ENCODE measurements at places on chromosomes 16 and 17.

DNA sequence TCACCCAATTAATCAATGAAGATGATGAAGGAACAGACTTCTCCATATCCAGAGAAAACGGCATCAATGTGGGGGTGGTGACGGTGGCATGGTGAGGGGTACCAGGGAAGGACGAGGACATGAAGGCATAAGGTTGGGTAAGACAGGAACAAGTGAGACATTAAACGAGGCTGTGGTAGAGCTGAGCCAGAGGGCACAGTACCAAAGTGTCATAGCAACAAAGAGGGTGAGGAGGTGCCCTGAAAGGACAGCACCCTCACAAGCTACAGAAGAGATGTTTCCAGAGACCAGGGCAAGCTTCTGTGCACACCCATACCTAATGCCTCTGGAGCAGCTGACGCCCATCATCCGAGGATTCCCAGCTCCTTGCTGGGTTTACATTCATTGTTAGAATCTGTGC lies 57.5 kb upstream of the TRAP1 start:
- DNase-seq: no peak

- no peak for DNase-seq
Measured at GRCh38 chr17:11943759-11944347, 53.4 kb downstream of the ZNF18 start.

- no peak for DNase-seq
Measured at GRCh38 chr17:28492352-28493310, 13.5 kb upstream of the FOXN1 start.

- DNase-seq: no peak
Measured at GRCh38 chr17:67253384-67253783, 8.4 kb upstream of the HELZ start.

GRCh38 chr16:2767891-2768290 lies 9.2 kb downstream of the ELOB start:
- DNase-seq: no peak

- peak; percentile 86 for DNase-seq
Measured at GRCh38 chr16:23905027-23905426, 69.2 kb downstream of the PRKCB start.

GRCh38 chr16:9476744-9477143 lies 385.3 kb downstream of the HAPSTR1 start:
- DNase-seq: no peak

GRCh38 chr17:83194186-83194561 lies 114.8 kb downstream of the METRNL start:
- DNase-seq: no peak

DNA sequence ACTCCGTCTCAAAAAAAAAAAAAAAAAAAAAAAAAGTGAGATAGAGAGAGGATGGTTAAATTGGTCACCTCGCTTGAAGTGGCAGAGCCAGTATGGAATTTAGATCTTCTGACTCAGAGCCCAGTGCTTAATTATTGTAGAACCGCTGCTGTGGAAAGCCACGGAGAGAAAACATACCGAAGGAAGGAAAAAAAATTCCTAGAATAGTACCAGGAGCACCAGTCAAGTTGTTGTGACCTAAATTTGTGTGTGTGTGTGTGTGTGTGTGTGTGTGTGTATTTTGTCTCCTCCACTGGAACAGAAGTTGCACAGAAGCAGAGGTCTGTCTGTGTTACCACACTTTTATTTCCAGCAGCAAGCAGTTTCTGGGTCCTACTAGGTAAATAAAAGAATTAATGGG lies 10.6 kb upstream of the NUP85 start:
- peak; percentile 49 for DNase-seq

DNA sequence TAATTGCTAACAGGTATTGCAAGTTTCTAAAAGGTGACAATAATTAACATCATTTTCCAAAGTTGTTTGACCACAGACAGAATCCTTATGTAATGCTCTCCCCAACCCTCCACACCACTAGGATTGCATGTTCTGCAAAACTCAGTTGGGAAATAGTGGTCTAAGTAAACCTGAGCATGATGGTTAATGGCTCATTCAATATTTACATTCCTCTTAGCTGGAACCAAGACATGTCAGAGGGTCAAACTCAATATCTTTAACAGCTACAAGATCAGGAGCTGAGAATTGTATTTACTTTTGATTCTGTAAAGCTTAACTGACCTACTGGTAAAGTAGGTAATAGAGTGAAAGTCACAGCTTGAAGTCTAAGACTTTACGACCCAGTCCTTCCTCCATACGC lies 10.2 kb downstream of the MFSD6L start:
- no peak for DNase-seq

GRCh38 chr17:75910699-75911098 lies 6.0 kb upstream of the MRPL38 start:
- DNase-seq: no peak

- DNase-seq: no peak
Measured at GRCh38 chr16:68385371-68385770, 62.9 kb downstream of the SMPD3 start.

- no peak for DNase-seq
Measured at GRCh38 chr17:8708025-8708461, 36.6 kb downstream of the CCDC42 start.

DNA sequence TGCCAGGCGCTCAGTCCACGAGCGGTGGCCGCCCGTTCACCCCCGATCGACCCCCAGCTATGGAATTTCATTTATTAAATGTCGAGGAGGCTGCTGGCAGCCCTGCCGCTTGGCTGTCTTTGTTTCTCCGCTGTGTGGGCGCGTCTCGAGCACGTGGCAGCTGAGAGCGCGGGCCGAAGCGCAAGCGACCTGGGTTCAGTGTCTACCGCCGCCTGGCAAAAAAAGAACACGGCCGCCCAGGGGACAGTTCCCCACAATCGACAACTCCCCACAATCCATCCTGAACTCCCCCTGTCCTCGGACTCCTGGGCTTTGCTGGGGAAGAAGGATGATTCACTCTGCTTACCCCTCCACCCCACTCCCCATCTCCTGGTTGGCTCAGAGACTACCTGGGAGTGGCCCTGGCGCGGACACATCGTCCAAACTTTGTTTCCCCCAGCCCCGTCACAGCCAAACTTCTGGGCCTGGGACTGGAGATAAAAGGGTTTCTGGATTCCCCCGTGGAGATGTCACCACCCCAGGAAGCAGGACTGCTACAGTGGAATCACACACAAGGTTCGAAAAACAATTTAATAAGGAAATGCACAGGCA lies 1.7 kb upstream of the ANKRD13B start:
- DNase-seq: peak; percentile 26

DNA sequence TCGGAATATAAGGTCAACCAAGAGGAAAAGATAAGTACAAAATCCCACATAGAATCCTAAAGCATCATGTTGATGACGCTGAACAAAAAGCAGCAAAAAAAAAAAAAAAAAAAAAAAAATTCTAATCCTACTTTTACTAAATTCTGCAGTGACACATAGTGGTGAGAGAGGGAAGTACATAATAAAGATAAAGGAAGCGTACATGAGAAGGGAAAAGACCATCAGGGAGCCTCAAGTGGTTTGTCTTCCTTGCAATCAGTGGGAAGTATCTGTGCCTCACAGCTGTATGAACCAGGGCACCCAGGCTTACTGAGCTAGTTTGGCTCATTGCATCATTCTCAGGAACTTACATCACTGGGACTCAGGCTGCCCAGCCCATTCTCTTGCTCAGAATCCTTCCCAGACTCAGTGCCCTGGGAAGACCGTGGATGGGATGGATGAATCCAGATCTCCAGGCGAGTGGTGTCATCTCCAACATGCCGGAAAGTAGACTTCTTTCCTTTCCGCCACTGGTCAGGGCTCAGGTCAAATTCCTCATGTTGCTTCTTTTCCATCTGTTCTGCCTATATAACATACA lies 21.2 kb downstream of the SMG6 start:
- peak; percentile 93 for DNase-seq

- no peak for DNase-seq
Measured at GRCh38 chr16:74305978-74306784, 9.6 kb downstream of the PSMD7 start.

DNA sequence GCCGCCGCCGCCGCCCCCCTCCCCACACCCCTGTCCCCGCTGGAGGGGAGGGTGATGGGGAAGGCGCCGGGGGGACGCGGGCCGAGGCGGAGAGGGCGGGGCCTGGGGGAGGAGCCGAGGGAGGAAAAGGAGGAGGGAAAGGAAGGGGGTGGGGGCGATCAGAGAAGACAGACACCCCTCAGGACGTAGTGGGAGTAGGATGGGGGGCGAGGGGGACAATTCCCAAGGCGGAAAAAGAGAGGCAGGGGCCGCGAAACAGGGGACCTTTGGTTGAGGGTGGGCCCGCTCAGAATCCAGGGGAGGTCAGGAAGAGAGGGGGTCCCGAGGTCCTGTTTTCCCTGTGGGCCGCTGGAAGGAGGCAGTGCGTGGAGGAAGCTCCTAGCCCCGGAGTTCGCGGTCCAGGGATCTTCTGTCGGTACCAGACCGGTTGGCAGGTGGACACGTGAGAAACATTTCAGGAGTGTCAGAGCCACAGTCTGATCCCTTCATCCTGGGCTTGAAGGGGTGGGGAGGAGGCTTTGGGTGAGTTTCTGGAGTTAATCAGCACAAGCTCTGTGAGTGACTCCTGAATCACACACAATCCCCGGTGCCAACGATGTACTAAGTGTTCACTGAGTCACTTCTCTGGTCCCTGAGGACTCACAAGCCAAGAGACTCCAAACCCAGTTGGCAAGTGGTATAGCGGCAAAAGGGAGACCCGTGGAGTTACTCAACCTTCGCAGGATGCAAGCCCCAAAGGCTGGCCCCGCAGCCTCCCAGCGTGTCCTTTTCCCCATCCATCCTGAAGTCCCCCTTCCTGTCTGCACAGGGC lies at the start of gene XYLT1:
Gene XYLT1, minus strand, starts transcription at position 53 of the 811 bp plus-strand sequence. CDS start 164 bp downstream, outside the sequence.
- DNase-seq: peak; percentile 98

DNA sequence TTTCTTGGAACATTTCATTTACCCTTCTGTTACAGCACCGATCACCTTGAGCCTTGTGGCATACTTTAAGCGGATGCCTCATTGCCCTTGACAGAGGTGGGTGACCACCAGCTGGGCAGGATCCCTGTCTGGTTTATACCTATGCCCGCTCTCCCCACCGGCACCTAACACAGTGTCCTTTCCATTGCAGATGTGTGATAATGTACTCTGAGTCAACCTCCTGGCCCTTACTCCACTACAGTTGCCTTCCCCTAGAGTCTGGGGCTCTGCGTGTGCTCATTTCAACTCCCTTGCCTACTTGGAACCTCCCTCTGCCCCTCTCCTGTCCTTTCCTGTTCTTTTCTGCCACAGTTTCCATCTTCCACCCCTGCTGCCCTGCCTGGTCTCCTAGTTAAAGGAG lies 60.2 kb upstream of the MED13 start:
- no peak for DNase-seq

DNA sequence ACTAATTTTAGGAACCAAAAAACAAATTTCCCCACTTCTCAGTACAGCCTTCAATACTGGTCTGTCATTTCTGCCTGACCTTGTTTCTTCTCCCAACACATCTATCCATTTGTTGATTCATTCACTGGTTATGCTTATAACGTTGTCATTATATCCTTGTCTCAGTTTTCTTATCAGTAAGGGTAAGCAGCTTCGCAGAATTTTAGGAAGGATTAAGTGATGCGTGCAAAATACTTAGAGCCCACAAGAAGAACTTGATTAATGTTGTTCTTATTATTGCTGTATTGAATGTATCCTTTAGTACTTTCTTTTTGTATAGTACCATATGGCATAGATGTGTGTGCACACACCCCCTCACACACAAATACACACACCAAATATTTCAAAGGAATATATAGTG lies 403.5 kb upstream of the HSBP1 start:
- no peak for DNase-seq

DNA sequence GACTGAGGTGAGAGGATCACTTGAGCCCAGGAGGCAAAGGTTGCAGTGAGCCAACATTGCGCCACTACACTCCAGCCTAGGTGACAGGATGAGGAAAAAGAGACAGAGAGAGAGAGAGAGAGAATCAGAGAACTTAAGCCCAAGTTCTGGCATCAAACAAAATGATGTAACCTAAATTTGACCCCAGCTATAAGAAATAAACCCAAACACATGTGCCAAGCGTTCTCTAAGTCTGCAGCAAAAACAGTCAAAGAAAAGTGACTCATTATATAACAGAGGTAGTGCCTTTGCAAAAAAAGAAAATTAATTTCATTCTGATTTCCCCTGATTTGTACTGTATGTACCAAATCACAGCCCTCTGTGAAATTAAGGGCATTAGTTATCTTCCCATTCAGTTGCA lies 89.5 kb downstream of the CDH11 start:
- DNase-seq: peak; percentile 27

- DNase-seq: peak; percentile 64
Measured at GRCh38 chr17:48335858-48336500, 94.0 kb downstream of the SKAP1 start.

DNA sequence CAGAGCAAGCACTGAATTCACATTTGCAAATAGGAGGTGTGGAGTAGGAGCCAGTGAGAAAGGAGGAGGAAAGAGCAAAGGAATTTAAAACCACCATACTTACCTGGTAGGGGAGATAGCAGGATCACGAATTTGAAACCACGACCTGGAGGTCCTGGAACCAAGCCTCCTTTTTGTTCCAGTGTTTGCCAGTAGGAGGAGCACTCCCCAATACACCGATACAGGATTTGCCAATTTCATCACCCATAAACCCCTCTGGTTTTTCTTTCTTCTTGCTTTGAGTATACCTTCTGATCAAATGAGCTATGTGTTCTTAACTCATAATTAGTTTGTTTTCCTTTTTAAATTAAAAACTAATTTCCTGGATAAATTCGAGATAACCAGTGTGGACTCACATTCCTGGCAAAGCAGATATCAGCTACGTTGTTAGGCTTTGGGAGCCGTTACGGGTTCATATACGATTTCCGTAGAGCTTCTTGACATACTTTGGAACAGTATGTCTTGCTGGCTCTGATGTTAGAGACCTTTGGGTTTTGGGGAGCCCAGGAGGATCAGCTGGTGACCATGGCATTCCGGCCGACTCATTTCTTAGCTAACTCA lies 22.7 kb downstream of the BCO1 start:
- peak; percentile 2 for DNase-seq

DNA sequence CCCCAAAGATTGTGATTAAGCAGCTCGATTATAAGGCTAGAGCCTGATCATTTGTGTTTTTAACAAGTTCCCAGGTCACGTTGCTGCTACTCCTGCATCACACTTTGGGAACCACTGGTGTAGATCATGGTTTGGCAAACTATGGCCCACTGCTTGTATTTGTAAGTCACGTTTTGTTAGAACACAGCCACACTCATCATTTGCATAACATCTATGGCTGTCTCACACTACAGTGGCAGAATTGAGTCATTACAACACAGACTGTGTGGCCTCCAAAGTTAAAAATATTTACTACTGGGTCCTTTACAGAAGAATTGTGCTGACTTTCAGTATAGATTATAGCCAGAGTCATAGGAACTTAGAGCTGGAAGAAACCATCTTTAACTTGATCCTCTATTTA lies 515.3 kb upstream of the PSMD7 start:
- no peak for DNase-seq

DNA sequence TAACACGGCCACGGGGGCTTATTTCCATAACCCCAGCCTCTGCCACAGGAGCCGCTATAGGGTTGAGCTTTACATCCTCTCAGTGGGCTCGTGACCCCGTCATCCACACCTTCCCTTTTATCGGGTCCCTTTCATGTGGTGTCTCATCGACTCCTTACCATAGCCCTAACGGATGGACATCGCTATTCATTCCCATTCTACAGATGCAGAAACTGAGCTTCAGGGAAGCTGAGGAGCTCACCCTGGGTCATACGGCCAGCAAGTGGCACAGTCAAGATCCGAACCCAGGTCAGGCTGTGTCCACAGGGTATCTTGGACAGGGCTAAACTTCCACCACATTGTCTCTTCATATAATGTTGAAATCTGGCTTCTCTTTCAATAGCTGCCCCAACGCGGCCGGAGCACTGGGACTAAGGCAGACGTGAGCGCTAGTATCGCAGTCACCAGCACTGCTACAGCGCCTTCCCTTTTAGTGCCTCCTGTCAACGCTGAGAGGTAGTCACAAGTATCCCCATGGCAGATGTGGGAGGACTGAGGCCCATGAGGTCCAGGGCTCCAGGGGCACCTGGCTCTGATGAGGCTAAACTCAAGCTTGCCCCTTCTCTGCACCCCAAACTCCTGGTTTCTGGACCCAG lies 50.8 kb downstream of the SOCS1 start:
- DNase-seq: no peak
